ENCODE measurements at places on chromosomes 3 and 15.

DNA sequence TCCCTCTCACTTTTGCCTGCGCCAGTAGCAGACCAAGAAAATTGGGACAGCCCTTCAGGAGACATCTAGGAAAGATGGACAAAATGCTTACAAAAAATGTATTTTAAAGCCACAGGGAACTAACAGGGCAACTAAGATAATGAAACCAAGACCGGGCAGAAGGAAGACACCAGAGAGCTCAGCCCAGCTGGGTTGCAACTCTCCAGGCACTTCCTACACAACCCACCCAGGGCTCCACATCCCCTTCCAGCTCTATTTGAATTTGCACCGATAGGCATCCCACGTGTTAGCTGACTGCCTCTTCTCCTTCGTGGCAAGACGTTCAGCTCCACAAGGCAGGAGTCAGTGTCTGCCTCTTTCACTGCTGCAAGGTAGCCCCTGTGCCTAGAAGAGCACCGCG is 6.6 kb upstream of the ATP10A start:
- DNase-seq, result no peak

DNA sequence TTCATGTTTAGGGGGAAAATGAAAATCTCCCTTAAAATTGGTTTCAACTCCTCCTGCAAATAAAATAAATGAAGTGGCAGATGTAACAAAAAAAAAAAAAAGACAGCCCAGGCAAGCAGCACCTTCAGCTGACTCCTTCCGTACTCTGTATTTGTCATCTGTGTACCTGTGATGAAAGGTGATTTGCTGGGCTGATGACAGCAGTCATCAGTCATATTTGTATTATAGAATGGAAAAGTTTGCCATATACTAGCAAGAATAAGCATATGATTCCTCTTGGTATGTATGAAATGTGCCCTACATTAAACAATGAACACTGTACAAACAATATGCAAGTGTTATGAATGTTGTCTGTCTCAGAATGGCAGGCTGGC is 44.1 kb upstream of the WWTR1 start:
- DNase-seq, result no peak

- no peak for DNase-seq
These were observed 112.2 kb upstream of the ABHD17C start for GRCh38 chr15:80582816-80583423.

- DNase-seq, result peak; percentile 4
These were observed 464.3 kb upstream of the GRM7 start for GRCh38 chr3:6396631-6397030.

DNA sequence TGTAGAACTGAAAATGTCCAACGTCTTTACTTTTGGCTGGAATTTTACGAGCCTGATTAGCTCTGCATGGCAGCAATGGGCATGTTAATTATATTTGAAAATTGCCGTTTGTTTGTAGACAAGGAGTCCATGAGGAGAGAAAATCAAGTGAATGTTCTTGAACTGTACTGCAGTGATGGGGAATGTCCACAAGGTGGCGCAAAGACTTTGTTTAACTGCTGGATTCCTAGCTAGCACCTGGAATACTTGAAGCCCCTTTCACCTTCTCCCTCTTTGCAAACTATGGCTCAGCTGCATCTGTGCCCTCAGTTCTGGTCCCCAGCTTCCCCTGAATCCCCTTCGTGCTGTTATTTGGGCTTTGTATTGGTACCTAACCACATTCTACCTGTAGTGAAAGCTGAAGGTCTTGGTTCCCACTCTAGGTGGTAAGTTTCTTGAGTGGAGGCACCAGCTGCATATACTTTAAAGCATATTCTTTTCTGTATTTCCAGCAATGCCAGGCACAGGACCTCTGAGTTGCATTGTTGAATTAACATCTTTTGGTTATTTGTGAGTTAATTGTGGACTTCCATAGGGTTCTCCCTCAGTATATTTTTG is 25.3 kb downstream of the EXOG start:
- peak; percentile 38 for DNase-seq

- no peak for DNase-seq
These were observed 39.1 kb downstream of the TRPM1 start for GRCh38 chr15:31062310-31062847.

DNA sequence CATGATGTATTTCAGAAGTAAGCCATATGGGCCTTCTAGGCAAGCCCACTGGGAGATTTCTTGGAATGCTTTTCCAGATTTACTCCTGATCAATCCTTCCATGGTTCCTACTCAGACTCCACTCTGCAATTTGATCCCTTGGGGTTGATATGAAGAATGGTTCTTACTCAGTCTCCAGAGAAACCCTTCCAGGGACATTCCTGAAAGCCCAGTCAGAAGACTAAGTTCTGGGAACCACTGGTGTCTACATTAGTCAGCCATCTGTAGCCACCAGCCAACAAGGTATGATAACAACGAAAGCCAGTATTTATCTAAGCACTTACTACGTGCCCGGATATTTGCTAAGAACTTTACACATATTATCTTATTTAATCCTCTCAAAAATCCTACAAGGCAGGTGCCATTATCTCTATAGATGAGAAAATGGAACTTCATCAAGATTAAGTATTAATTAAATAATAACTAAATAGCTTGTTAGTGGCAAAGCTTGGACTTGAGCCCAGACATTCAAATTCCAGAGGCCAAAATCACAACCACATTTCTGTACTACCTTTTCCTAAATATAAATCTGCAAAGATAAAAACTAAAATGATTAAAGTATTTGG is 32.7 kb downstream of the ZNF385D start:
- DNase-seq, result no peak

- DNase-seq, result no peak
These were observed 99.5 kb downstream of the SV2B start for GRCh38 chr15:91199511-91199910.

DNA sequence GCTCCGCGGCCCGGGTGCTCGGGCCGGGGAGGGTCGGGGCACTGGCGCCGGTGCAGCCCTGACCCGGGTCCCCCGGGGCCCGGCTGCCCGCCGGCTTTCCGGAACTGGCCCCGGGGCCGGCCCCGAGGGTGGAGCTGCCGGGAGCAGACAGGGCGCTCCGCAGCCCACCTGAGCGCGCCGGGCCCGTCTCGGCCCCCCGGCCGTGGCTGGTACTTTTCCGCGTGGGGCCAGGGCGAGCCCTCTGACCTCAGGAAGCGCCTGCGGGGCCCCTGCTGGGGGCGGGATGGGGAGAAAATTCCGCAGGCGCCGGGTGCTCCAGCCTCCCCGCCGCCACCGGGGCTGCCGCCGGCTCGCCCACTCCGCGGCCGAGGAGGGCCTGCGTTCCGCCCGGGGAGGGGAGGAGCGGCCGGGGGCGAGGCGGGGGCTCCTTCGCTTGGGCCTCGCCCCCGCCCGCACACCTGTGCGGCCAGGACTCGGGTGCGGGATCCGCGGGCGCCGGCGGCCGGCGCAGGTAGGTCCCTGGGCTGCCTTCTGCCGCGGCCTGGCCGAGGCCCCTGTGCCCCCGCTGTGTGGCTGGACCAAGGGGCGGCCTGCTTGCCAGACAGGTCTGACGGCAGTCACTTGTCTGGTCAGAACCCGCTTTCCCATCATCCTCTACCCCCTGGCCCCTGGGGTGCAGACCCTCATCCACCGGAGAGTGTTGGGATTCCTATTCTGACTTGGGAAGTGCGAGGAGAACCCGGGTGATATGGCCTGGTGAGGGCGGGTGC is 3.5 kb downstream of the FURIN start:
- no peak for DNase-seq

- DNase-seq, result peak; percentile 2
These were observed 24.3 kb upstream of the FLNB start for GRCh38 chr3:57983734-57984518.

DNA sequence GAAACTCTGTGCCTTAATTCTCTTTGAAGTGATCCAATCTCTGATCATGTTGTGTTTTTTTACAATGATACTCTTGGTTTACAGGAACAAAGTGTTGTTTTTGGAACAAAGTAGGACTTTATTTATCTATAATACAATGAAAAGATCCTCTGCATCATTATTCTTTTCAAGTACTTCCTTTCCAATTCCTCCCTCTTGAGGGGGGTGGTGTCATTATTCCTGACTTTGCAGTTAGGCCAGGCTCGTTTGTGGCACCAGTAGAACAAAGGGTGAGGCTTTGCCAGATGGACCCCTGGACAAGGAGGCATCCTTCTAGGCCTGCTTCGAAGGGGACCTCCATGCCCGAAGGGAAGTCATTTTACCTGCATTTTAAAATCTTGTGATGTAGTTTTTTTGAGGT is 41.7 kb upstream of the ZBTB38 start:
- DNase-seq, result no peak

GRCh38 chr3:184771301-184772127 is 40.5 kb upstream of the VPS8 start:
- DNase-seq, result no peak

- DNase-seq, result no peak
These were observed 388.0 kb upstream of the LMCD1 start for GRCh38 chr3:8113626-8114025.

- no peak for DNase-seq
These were observed 16.5 kb upstream of the EDEM1 start for GRCh38 chr3:5170975-5171374.

- DNase-seq, result no peak
These were observed 49.9 kb upstream of the P2RY1 start for GRCh38 chr3:152785051-152785450.

GRCh38 chr15:38217191-38217595 is 35.4 kb upstream of the SPRED1 start:
- no peak for DNase-seq

GRCh38 chr3:121295452-121295851 is 250.3 kb downstream of the POLQ start:
- no peak for DNase-seq

DNA sequence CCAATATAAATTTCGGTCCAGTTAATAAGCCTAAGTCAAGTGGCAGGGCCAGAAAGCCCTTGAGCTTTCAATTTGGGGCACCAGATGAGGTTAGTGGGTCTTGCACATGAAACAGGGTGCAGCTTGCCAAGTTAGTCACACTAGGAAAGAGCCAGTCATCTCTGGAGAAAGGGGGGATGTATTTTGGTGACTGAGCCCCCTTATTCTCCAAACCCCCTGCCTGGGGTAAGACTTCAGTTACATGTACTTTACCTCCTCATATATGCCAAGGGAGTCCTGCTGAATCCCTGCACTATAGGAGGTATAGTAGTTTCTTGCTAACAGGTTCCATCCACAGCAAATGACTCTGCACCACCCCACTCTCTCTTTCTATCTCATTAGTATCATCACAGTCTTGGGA is 62.7 kb downstream of the TIGIT start:
- no peak for DNase-seq

GRCh38 chr15:41553731-41554130 is 5.3 kb upstream of the TYRO3 start:
- DNase-seq, result no peak

- no peak for DNase-seq
These were observed 116.0 kb upstream of the NEO1 start for GRCh38 chr15:72936237-72936636.

DNA sequence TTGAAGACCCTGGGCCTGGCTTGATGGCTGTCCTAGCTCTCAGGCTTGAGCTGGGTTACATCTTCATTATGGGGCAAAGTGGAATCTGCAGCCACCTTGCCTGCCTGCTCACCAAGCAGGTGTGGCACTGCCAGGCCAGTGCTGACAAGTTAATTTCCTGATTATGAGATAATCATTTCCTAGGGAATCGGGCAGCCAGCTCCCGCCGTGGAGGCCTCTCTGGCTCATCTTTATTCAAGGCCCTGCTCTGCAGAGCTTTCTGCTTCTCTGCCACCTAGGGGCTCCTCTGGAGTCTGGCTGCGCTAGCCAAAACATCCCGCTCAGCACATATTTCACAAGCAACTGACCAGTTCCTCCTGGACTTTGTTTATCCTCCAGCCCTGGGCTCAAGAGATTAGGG is 9.9 kb downstream of the LOXL1 start:
- DNase-seq, result no peak

DNA sequence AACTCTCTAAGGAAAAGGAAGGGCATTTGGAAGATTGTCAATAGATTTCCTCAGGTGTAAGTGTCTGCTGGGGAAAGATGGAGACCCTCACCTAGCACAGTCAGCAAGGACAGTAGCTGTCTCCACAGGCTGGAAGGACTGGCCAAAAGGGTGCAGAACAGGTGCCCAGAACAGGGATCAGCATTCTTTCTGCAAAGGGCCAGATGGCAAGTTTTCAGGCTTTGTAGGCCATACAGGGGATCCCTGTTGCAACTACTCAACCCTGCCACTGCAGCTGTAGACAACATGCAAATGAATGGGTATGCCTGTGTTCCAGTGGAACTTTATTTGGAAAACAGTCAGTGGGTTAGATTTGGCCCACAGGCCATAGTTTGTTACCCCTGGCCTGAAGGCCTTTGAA is 8.1 kb downstream of the AGBL1 start:
- no peak for DNase-seq

DNA sequence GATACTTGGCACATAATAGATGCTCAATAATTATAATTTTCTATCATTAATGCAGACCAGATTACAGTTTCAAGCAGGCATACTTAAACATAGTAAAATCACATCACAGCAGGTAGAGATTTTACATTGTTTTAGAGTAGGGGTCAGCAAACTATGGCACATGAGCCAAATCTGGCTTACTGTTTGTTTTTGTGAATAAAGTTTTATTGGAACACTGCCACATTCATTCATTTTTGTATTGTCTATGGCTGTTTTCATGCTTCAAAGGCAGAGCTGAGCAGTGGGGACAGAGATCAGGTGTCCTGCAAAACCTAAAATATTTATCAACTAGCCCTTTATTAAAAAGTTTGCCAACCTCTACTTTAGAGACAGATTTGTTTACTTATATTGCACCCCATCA is 189.6 kb upstream of the MRPL3 start:
- DNase-seq, result no peak

DNA sequence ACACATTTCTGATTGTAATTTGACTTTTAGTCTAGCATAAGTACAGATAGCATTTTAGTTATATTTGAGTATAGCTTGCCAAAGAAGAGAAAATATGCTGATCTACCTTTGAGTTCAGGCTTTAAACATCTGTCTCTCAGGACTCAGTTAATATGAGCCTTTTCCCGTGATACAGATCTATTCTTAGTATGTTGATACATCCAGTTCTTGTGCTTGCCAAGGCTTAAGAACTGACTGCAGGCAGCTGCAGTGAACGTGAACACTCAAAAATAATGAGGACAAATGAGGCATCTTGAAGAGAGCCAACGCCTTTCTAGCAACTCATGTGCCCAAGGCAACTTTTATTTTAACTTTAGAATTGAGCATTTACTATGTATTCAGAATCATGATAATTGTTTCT is 325.5 kb downstream of the SI start:
- no peak for DNase-seq

GRCh38 chr3:66095295-66096001 is 56.7 kb upstream of the MAGI1 start:
- DNase-seq, result no peak

- no peak for DNase-seq
These were observed 10.4 kb upstream of the CHAC1 start for GRCh38 chr15:40942878-40943277.
